H9 (cell line): ENCODE measurements at places on chromosomes 3 and 15.
A peak's percentile ranks its signal among the peaks of the same experiment; 100 is the strongest.

DNA sequence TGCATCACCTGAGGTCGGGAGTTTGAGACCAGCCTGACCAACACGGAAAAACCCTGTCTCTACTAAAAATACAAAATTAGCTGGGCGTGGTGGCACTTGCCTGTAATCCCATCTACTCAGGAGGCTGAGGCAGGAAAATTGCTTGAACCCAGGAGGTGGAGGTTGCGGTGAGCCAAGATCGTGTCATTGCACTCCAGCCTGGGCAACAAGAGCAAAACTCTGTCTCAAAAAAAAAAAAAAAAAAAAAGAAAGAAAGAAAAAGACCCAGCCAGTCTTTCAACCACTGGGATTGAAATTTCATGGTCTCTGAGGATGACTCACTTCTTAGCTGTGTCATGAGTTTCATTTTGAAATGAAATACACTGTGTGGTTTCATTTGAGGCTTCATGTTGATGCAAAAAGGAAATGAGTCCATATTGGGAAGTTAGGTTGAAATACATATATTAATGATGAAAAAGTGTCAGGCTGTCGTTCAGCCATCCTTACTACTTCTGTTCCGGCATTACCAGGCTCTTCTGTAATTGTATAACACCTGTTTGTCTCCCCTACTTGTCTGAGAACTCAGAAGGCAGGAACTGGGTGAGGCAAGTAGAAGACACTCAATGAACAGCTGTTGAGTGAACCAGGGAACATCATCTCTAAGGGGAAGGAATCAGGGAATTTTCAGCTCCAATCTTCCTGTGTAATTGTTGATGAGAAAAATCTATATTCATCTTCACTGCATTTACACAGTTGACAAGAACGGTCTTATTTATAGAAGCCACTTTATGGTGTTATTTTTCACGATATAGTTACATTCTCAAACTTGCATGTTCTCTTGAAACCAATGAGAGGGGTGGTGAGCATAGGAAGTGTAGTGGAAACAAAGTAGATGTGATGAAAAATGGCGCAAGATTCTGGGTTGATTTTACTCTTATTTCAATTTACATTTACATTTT is 87.4 kb downstream of the NFKBIZ start:
- no peak overlapping the region for H3K4me3 ChIP-seq
- H3K27ac ChIP-seq = no peak overlapping the region
- H3K27me3 ChIP-seq = no peaks in the 10 kb centered on the region

DNA sequence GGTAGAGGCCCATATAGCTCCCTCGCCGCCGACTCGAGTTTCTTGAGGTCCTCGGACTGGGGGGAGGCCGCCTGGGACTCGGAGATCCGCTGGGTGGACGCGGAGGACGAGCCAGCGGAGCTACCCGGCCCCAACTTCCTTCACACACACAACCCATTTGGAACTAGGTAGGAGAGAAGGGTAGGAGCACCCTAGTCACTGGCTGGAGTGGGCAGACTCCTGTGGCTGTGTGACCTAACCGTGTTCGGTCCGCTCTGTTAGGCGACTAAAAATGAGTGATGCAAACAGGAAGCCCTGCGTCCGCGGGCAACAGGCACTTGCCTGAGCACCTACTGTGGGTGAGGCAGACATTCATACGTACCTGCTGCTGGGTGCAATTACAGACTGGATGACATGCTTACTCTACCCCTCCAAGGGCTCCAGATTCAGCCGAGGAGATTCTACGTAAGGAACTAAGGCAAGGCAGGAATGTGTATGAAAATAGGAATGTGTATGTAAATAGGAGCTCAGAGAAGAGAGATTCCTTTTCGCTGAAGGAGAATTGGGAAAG is 4.6 kb upstream of the SIN3A start:
- DNase-seq = peak; percentile 67
- H3K36me3 ChIP-seq = no peaks in the 10 kb centered on the region
- peak overlapping the region; percentile 89 for H3K4me3 ChIP-seq
- H3K27ac ChIP-seq = peak overlapping the region; percentile 34

GRCh38 chr3:169327546-169328356 is 335.8 kb downstream of the MECOM start:
- H3K36me3 ChIP-seq = no peaks in the 10 kb centered on the region
- no peak for DNase-seq

- H3K27me3 ChIP-seq = no peaks in the 10 kb centered on the region; the same call in 1 of the 2 replicates
- H3K36me3 ChIP-seq = no peaks in the 10 kb centered on the region; the same call in 2 of the 3 replicates
- no peak overlapping the region for H3K4me3 ChIP-seq
- no peak for DNase-seq
Measured at GRCh38 chr3:43914269-43914668, 223.5 kb downstream of the ABHD5 start.

- H3K27me3 ChIP-seq = no peaks in the 10 kb centered on the region
- no peak overlapping the region for H3K4me3 ChIP-seq
- H3K4me1 ChIP-seq = no peaks in the 10 kb centered on the region; the same call in 1 of the 2 replicates
- no peak overlapping the region for H3K27ac ChIP-seq
Measured at GRCh38 chr15:95825671-95826411, 504.7 kb upstream of the NR2F2 start.

DNA sequence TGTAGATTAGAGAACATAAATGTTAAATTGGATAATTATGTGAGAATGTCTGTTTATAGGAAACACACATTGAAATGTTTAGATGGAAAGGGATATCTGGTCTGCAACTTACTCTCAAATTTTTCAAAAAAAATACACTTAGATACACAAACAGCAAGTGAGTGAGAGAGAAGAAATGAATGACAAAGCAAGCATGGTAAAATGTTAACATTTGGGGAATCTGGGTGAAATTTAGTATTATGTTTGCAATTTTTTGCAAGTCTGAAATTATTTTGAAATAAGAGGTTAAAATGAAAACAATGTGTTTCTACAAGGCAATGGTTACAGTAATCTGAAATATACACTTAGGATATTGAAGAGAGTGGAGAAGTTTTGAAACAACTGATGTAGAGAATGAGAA is 134.3 kb downstream of the GLDN start:
- DNase-seq = no peak
- H3K4me3 ChIP-seq = no peak overlapping the region
- H3K4me1 ChIP-seq = no peaks in the 10 kb centered on the region
- no peaks in the 10 kb centered on the region for H3K27me3 ChIP-seq

DNA sequence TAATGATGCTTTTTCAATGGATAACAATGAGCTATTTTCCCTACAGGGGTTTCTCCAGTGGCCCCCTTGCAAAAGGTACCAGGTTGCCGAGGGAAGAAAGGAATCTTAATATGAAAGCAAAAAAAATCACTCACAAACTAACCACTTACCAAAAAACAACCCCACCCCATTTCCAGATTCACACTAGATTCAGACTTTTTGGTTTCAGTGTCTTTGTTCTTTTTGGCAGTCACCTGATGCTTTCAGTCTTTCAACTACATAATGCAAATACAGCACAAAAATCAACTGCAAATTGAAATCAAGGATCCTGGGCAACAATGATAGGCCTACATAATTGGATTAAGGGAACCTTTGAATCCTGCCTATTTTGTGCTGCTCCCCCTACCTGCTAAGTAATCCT is 71.1 kb upstream of the RAP2B start:
- no peak overlapping the region for H3K27ac ChIP-seq
- no peaks in the 10 kb centered on the region for H3K27me3 ChIP-seq
- H3K4me1 ChIP-seq = peaks cover 6% of the 10 kb centered on the region; the same call in 1 of the 2 replicates
- no peak for DNase-seq
- no peak overlapping the region; the same call in 2 of the 3 replicates for H3K4me3 ChIP-seq
- H3K36me3 ChIP-seq = no peaks in the 10 kb centered on the region

GRCh38 chr3:40086890-40087883 is 222.3 kb upstream of the EIF1B start:
- DNase-seq = no peak
- no peaks in the 10 kb centered on the region for H3K36me3 ChIP-seq
- no peaks in the 10 kb centered on the region for H3K27me3 ChIP-seq
- no peak overlapping the region for H3K4me3 ChIP-seq
- no peak overlapping the region for H3K27ac ChIP-seq
- no peaks in the 10 kb centered on the region for H3K4me1 ChIP-seq
